ENCODE measurements at places on chromosomes 2 and 18.
A peak's percentile ranks its signal among the peaks of the same experiment; 100 is the strongest.

DNA sequence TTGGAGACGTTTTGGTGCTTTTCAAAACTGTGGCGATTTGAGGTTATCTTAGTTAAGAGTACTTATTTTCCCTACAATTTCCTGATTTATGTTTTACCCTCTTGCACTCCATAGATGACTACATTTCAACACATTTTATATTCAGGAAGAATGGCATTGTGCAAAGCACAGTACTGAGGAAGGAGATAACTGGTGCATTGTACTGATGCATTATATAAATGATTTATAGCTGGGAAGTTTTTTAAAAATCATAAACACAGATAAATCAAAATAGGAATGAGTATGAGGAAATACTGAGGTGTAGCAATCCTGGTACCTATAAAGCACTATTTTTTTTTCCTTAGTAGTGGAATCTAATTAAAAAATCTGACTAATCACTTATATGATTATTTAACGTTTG is 5.6 kb downstream of the REL start:
- no peak for DNase-seq

GRCh38 chr2:189393440-189394111 is 47.7 kb upstream of the WDR75 start:
- no peak for DNase-seq

GRCh38 chr2:164837807-164838206 is 3.8 kb downstream of the COBLL1 start:
- DNase-seq = no peak

DNA sequence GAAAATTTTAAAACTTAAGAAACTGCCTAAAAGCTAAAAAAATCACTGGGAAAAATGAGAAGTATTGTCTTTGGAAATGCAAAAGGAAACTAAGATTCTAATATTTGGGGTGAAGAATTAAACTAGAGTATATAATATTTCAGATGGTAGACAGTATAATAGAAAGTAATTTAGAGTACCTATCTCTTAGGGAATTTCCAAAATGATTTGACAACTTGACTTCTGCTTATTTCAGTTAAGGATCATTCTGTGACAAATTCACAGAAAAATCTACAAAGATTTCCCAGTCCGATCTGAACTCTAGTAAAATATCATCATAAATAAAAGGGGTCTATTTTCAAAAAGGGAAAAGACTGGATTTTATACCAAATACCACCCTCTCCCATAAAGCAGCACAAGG is 99.6 kb downstream of the ATAD2B start:
- DNase-seq = no peak

GRCh38 chr2:112646791-112647689 is 1.3 kb downstream of the SLC20A1 start:
- no peak for DNase-seq

- DNase-seq = no peak
Observed at GRCh38 chr2:194077366-194077765, 1579.7 kb upstream of the SLC39A10 start.

DNA sequence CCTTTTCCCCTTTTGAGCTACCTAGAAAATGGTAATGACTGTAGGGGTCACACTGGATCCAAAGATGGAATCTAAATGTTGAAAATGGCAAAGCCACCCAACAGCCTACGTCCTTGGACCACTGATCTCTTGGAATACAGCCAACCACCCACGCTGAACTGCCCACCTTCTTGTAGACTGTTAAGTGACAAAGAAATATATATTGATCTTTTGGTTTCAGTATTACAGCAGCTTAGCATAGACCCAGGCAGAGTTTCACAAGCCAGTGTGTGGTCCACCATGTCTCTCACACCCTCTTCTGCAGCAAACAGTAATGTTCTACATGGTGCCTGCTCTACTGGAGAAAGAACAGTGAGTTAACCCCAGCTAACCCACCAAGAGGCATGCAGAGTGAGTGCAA is 20.2 kb downstream of the CACNB4 start:
- DNase-seq = no peak

GRCh38 chr2:8522687-8523086 is 159.2 kb upstream of the ID2 start:
- DNase-seq = no peak

- DNase-seq = no peak
Observed at GRCh38 chr2:241011296-241011600, 12.8 kb downstream of the SNED1 start.

DNA sequence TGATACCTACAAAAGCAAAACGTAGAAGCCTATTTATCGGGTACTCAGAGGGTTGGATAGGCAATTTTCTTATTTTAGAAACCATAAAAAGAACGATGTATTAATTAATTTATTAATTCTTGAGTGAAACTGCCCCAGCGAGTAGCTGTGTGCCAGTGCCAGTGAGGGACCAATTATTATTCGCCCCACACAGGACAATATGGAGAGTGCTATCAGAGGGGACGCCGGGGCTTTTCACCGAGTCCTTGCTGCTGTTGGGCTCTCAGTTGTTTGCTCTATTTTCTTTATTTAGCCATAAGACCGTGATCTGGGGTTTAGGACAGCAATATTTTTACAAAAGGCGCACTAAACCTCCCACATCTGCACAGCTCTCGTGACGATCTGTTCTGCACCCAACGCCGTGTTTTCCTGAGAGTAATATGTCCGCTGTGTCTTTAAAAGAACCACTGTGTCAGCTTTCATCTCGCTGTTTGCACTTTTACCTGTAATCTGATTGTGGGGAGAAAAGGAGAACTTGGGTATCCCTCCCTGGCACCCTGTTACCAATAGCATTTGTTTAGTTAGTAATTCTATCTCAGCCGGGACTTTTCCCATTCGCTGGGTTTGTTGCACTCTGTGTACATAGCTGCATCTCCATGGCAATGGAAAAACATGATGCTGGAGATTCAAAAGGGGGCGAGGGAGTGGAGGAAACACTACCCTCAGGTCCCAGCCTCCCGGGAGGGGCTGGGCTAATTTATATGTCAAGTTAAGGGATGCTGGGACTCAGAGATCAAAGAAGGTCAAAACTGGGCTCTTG is 30.1 kb upstream of the ZNF516 start:
- peak; percentile 96 for DNase-seq

GRCh38 chr2:60546756-60547420 is 6.6 kb downstream of the BCL11A start:
- no peak for DNase-seq

DNA sequence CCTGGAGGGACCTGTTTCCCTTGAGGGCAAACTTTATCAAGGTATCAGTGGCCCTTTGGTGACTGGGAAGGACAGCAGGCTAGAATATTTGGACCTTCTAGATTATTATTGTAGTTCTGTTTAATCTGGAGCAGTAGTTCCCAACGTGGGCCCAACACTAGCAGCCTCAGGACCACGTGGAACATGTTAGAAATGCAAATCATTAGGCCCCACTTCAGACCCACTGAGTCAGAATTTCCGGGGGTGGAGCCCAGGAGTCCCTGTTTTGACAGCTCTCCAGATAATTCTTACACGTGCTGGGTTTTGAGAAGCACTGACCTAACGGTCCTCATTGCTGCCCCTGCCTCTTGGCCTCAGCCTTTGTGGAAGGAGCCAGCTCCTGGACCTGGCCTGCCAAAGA is 25.5 kb upstream of the DYNC2LI1 start:
- DNase-seq = no peak

DNA sequence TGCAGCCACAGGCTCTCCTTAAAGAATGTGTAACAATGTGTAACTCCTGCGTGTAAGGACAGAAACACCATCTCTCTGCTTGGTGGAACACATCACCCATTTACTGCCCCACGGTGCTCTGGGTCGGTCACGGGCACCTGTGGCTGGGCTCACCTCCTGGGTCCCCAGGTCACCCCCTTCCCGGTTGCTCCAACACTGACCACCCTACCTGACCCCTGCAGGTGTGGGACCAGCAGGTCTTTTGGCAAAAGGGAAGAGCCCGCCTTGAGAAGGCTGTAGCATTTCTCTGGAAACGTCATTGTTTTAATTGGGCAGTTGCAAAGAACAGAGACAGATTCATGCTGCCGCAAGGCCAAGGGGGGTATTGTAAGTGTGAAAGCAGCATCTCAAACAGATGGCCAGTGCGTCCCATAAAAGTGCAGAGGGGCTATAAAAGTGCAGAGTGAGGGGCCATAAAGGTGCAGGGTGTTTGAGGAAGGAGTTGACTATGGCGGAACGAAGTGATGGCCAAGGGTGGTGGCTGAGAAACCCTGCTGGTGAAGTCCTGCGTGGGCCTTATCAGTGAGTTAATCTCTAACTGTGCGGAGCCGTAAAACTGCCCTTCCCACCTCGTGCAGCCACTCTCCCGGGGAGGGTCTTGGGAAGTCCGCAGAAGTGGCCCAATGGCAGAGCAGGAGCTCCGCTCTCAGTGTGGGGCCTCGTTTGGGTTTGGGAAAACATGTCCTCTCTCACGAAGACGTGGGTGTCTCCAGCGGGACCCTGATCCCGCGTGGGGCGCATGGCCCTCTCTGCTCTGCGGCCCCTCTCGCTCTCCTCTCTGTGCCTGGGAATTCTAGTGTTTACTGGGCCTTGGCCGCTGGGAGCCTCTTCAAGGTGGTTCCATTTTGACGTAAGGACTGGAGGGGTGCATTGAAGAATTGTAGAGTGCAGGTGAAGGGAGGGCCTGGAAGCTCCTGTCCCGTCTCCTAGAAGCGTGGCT is 13.7 kb upstream of the NEU4 start:
- DNase-seq = no peak

- no peak for DNase-seq
Observed at GRCh38 chr2:158995677-158996049, 27.2 kb downstream of the TANC1 start.

- DNase-seq = no peak
Observed at GRCh38 chr2:71603851-71604725, 150.7 kb downstream of the DYSF start.

DNA sequence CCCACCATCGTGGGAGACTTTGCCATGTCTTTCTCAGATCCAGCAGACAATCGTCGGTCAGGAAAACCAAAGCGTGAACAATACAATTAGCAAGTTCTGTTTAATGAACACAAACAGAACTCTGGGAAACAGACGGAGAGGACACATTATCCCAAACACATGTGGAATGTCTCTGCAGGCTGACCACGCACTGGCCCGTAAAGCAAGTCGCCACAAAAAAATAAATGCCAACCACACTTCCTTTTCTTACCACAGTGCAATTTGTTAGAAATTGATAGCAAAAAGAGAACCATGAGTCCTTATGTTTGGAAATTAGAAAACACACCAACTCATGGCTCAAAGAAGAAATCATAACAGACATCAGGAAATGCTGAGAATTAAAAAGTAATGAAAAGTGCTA is 210.9 kb downstream of the TWIST2 start:
- DNase-seq = no peak
